Astrocyte of the cerebellum (primary cell): ENCODE measurements at places on chromosomes 7 and 10.

DNA sequence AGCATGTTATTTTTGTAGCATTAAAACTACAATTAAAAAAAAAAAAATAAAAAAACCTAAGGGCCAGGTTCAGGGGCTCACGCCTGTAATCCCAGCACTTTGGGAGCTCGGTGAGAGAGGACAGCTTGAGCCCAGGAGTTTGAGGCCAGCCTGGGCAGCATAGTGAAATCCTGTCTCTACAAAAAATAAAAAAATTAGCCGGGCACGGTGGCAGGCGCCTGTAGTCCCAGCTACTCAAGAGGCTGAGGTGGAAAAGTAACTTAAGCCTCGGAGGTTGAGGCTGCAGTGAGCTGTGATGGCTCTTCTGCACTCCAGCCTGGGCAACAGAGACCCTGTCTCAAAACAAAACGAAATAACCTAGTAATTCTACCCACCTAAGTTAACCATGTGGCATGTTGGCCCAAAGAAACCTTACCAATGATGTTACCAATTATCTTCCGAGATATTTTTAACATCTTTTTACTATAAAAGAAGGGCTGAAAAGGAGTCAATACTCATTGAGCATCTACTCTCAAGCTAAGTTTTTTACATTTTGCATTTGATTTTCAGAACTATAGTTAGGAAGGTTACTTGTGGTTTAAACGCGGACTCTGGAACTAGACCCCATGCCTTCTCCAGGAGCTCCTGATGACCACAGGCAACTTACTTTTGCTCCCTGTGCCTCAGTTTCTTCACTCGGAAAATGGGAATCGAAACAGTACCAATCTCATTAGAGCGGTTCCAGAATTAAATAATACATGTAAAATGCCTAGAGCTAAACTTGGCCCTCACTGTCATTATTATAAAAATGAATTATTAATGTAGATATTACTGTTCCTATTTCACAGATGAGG lies 1.4 kb downstream of the ITGB1 start:
- DNase-seq = no peak

GRCh38 chr7:77565917-77566316 lies 28.8 kb downstream of the PTPN12 start:
- DNase-seq = no peak

DNA sequence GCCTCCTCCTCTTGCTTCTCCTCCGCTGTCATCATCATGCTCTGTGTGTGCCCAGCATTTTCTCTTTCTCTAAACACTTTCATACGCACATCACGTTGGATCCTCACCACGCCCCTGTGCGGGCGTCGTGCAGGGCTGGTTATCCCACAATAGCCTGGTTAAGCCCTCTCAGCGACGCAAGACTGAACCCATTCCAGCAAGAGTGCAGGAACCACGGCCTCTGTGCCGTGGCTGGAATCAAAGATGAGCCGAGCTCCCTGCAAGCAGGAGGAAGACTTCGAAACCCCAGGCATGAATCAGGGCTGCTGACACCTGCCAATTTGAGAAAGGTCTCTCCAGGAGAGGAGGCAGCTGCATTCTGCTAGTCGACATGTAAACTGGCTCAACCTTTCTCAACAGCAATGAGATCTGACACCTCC lies 74.8 kb upstream of the FOXK1 start:
- DNase-seq = no peak

- DNase-seq = no peak
These were observed 5.6 kb downstream of the IL6 start for GRCh38 chr7:22732556-22733126.

- DNase-seq = no peak
These were observed 69.3 kb downstream of the AVL9 start for GRCh38 chr7:32564542-32564941.

- DNase-seq = no peak
These were observed 21.1 kb upstream of the HSPA12A start for GRCh38 chr10:116763440-116763839.

DNA sequence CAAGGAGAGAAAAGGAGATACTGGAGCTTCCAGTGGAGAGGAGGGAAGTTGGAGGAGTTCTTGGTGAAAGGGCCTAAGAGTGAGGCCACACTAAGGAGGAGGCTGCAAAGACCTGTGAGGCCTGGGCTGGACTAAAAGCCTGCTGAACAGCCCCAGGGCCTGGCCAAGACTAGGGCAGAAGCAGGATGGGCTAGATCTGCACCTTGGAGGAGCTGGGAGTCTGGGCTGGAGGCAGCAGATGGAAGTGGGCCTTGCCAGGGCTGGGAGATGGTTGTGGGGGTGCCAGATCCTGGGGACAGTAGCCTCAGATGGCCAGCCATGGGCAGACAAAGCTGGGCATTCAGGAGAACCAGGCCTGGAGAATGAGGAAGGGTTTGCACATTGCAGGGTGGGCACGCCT lies 6.5 kb upstream of the PURB start:
- DNase-seq = no peak

DNA sequence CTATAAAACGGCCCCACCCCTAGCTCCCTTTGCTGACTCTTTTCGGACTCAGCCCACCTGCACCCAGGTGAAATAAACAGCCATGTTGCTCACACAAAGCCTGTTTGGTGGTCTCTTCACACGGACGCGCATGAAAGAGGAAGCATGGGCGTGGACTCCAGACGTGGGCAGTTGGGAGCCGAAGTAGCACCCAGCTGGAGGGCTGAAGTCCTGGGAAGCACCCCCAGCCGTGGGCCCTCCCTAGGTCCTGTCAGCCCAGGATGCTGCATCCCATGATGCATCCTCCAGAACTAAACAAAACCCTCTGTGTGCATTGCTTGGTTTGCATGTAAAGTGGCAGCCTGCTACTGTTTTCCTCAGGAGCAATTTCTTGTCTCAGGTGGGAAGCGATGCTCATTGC lies 62.1 kb upstream of the CFAP46 start:
- DNase-seq = no peak

DNA sequence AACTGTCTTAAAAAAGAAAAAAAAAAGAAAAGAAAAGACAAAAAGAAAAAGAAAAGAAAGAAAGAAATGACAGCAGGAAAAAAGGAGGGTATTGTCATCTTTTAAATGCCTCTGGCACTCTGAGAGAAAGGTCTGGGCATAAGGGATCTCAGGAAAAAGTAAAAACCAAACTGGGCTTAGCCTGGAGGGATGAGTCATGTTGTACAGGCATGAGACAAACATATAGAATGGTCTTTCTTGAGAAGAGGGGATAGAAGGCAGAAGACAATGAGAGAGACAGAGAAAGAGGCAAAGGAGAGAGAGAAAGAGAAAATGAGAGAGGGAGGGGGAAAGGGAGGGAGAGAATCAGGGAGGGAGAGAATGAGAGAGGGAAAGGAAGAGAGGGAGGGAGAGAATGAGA lies 32.3 kb upstream of the KCNMA1 start:
- DNase-seq = no peak

DNA sequence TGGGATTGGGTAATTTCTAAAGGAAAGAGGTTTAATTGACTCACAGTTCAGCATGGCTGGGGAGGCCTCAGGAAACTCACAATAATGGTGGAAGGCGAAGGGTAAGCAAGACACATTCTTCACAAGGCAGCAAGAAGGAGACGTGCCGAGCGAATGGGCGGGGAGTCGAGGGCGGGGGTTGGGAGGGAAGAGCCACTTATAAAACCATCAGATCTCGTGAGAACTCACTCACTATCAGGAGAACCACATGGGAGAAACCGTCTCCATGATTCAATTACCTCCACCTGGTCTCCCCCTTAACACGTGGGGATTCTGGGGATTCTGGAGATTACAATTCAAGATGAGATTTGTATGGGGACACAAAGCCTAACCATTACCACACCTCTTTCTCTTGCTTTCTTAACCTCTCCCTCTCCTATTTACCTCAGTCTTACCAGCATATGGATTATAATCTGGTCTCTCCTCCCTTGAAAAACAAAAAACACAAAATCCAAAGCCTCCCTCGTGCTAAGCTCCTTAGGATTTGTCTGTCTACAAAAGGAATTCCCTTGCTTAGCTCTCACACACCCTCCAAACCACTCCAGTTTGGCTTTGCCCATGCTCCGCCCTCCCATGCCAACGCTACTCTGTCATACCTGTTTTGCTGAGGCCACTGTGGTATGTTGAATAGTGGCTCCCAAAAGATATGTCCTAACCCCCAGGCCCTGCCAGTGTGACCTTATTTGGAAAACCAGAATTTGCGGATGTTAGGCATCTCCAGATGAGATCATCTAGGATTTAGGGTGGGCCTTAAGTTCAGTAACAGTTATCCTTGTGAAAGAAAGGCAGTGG lies 19.6 kb upstream of the EFCAB10 start:
- DNase-seq = no peak

DNA sequence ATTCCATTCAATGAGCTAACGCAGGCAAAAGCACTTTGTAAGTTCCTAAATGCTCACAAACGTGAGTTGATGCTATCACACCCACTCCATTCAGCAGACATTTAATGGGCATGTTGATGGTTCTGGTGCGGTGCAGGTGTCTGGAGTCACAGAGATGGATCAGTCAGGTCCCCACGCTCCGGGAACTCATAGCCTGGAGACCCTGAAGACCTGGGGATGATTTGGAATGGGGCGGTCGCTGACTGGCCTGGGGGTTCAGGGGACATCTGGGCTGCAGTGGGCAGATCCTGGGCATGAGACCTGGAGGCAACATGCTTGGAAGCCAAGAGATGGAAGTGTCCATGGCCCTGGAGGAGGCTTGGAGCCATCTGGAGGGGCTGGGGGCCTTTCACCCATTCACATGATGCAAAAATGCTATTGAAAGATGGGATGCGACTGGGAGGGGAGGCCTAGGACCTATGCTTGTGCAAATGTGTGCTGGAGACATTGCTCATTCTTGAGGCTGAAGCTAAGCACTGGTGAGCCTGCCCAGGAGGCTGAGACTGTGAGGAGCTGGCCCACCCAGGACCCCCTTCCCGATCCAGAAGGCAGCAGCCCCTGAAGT lies 522.6 kb downstream of the GLRX3 start:
- DNase-seq = no peak

DNA sequence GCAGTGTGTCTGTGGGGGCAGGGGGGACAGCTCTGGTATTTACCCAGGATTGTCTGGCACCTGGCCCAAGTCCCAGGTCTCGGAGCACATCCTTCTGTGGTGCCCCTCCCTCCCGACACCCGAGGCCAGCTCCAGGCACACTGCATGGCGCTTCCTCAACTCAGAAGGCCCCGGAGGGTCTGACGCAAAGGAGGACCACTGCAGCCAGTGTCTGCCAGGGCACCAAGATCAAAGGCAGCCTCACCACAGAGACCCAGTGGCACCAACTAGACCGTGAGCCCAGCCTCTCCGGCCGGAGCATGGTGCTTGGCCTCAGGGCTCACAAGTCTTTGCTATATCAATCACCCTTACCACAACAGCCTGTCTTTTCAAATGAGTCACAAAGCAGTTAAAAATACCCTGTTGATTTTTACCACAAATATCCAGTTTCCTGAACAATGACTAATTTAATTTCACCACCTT lies 99.3 kb upstream of the DDC start:
- DNase-seq = peak; percentile 72

- DNase-seq = no peak
These were observed 35.7 kb upstream of the UNC5B start for GRCh38 chr10:71176661-71177060.

DNA sequence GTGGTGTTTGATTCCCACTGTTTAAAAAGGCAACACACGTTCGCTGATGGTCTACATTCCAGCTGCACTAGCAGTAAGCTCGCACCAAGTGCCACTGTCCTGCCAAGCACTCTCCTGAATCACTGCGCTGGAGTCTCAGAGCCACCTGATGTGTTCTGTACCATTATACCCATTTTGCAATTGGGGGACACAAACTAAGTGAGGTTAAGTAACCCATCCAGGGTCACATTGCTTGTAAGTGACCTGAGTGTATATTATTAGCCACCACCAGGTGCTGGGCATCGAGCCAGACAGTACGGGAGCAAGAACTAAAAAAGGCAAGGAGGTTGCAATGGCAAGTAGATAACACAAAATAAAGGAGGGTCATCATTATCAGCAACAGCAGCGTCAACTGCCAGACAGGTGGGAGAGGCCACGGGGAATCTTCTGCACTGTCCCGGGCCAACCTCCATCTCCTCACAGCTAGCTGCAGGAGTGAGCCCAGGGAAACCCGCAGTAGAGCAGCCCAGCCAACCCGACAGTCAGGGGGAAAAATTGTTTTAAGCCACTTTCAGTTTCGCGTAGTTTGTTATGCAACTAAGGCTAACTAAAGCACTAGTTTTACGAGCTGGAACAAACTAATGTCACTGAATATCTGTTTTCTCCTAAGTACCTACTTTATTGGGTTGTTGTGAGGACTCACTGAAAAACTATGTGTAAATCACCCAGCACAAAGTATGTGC lies 712 bp upstream of the CPVL start:
- no peak for DNase-seq

DNA sequence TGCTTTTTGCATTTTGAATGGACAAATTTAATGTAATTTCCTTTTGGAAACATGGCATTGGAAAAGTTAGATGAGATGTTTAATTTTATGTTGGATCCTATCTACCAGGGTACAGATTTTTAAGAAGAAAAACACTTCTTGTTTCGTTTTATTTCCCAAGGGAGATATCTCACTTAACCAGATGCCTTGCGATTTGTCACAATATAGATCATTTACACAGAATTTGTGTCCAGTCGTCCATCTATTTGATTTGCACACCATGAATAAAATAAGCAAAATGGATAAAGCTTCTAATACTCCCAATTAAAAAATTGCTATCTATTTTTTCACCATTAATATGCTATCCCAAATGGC lies 25.7 kb downstream of the HDAC9 start:
- no peak for DNase-seq

DNA sequence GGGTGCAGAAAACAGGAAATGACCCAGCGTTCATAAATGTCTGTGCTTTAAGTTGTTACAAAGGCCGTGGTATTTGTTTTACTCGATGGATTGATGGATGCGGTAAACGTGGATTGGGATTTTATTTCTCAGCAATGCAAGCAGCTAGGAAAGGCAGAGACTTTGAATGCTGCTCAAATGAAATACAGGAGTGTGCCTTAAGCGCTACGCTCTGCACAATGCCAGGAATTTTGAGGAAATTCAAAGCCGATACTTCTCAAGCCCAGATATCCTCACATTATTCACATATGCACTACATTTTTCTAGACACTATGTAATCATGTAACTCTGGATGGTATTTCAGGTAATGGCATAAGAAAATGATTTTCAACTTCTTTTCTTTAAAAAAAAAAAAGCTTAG lies 514.3 kb upstream of the ADARB2 start:
- DNase-seq = no peak

DNA sequence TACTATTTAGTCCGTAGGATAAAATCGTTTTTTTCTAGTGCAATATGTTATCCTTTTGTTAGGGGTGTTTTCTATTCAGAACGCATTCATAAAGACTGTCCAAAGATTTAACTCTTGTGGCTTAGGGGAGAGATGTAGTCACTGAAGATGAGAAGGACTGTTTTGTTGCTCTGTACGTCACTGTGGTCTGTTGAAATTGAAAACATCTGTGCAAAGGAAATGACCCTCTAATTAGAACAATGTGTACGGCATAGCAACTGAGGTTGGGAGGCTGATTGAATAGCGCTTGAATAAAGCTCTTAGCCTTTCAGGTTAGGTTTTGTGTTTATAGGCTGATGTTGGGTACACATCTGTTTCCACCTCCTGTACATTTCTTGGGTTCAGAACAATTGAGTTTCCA lies 453.4 kb upstream of the AKR1E2 start:
- DNase-seq = peak; percentile 99

GRCh38 chr7:139035586-139036353 lies at the start of gene ZC3HAV1L:
Gene ZC3HAV1L, minus strand, starts transcription at chr7:139036042. Its CDS starts 25 bp downstream, at chr7:139036017.
- peak; percentile 16 for DNase-seq
